EH (cell line): ENCODE measurements at places on chromosomes 12 and 14.

DNA sequence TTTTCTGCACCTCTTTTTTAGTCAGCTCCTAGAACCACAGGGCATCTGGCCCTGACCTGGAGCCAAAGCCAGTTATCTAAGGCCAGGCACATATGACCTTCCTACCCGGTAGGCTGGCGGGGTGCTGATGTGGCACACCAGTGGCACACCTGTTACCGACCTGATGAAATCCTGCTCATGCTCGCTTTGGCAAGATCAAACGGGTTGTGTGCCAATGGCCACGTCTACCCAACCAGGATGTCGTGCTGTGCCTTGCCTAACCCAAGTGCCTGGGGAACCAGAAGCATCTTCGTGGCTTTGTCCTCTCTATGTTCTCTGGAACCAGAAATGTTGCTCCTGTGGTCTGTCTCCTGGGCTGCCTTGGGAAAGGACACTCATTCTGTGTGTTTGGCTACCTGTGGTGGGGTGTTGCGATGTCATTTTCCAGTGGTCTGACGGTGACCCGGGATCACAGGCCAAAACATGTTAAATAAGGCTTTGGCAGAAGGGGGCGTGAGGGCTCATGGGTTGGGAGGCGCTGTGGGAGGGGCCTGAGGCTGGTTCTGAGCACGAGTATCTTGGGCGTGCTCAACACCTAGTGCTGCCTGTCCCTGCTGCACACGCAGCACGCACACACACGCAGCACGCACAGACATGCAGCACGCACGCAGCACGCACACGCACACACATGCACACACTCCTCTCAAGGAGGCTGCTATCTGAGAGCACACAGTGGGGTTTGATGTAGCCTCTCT lies 27.9 kb downstream of the CCNK start:
- no peak for DNase-seq

DNA sequence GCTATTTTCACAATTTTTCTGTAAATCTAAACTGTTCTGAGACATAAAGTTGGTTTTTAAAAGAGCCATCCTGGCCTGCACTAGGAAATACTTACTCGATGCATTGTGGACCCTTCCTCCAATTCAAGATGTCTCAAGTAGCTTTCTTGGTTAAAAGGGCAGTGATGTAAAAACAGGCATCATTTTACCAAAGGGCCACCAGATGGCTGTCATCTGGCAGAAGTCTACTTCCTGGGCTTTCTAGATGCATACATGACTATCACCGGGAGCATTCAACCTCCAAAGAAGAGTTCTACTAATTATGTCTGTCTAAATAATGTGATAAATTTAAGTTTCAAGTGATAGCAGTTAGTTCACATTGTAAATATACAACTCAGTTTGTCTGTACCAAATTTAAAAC lies 96.8 kb upstream of the FRMD6 start:
- DNase-seq, result peak; percentile 84

- no peak for DNase-seq
Observed at GRCh38 chr14:81591266-81591665, 57.6 kb upstream of the SEL1L start.

DNA sequence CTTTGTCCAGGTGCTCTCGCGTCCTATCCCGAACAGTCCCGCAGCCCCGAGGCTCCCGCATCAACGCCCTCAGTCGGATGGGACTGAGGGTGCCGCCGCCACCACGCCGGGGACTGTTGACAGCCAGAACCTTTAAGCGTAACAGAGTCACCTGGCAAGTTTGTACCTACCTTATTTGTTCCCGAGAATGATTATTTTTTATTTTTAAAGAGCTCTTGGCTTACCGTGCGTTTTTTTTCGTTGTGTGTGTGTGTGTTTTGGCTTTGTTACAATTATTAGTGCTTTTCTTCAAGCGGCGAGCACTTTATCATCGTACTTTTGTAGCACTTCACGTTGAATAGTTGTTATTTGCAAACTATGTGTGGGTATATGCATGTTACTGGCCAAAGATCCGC lies 463 bp downstream of the COA8 start:
- DNase-seq, result no peak

DNA sequence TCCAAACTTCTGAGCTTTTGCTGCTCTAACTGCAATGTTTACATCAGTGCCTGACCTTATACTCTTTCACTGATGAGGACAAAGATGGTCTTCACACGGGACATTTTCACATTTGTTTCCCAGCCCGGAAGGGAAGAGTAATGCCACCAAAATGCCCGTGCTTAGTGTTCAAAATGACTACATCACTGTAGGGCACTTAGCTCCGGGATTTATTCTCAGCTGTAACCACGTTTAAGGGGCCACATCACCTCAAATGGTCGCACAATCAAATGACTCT lies 2.9 kb downstream of the GSG1 start:
- no peak for DNase-seq

GRCh38 chr14:77804592-77804991 lies 4.7 kb downstream of the ADCK1 start:
- no peak for DNase-seq

GRCh38 chr12:94638521-94638920 lies 11.8 kb downstream of the TMCC3 start:
- DNase-seq, result no peak

- DNase-seq, result no peak
Observed at GRCh38 chr12:76622915-76623314, 63.3 kb upstream of the OSBPL8 start.

GRCh38 chr14:93040982-93041381 lies 74.7 kb downstream of the ITPK1 start:
- DNase-seq, result no peak

- peak; percentile 30 for DNase-seq
Observed at GRCh38 chr12:20055856-20056255, 312.5 kb upstream of the PDE3A start.

DNA sequence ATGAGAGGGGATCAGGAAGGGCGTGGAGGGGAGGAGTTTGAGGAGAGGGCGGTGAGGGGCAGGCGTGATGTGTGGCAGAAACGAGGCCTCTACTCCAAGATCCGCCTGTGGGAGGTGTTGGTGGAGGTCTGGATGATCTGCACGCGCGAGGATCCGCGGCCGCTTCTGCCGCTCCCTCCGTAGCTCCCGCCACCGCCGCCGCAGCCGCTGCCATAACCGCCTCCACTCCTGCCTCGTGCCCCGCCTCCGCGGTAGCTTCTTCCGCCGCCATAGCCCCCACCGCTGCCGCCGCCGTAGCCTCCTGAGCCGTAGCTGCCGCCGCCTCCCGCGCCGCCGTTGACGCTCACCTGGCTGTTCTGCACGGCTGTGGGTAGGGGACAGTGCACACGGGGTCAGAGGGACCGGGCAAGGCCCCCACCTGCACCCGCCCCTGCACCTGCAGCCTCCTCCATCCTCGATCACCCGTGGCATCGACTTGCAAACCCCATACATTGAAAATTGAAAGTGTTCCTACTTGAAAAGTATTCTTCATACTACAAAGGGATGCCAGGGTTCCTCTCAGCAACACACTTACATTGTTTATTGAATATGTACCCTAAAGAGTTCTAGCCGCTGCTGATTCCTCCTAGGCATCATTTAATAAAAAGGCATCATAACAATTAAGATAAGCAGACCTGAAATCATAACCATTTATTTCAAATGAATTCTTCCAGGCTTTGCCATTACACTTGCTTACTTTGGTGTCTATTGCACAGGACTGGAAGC lies 11.1 kb upstream of the KRT1 start:
- no peak for DNase-seq

- no peak for DNase-seq
Observed at GRCh38 chr12:58106195-58106594, 164.8 kb downstream of the ATP23 start.

- no peak for DNase-seq
Observed at GRCh38 chr12:51085757-51086156, 2.4 kb upstream of the CSRNP2 start.

- DNase-seq, result no peak
Observed at GRCh38 chr14:36884049-36884448, 222.4 kb downstream of the PAX9 start.
